ENCODE measurements at places on chromosomes 2 and 18.

- DNase-seq, result no peak
Observed at GRCh38 chr18:58572181-58572580, 56.7 kb downstream of the ALPK2 start.

DNA sequence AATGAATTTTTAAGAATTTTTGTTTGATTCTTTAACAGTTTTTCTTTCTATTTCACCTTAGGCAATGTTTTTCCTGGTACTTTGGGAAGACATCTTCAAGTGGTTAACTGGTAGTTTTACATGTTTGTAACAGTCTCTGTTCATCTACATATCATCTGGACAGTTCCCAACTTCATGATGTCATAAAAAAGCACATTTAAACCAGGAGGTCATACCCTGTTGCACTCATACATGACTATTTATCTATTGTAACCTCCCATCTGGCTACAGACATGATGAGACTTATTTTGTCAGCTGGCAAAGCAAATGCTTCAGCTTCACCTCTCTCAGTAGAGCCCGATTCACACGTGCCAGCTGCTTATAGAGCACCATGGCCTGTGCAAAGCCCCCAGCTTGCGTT, 99.8 kb upstream of the YPEL5 start:
- no peak for DNase-seq

- DNase-seq, result no peak
Observed at GRCh38 chr18:24396082-24396633, 1.5 kb downstream of the OSBPL1A start.

DNA sequence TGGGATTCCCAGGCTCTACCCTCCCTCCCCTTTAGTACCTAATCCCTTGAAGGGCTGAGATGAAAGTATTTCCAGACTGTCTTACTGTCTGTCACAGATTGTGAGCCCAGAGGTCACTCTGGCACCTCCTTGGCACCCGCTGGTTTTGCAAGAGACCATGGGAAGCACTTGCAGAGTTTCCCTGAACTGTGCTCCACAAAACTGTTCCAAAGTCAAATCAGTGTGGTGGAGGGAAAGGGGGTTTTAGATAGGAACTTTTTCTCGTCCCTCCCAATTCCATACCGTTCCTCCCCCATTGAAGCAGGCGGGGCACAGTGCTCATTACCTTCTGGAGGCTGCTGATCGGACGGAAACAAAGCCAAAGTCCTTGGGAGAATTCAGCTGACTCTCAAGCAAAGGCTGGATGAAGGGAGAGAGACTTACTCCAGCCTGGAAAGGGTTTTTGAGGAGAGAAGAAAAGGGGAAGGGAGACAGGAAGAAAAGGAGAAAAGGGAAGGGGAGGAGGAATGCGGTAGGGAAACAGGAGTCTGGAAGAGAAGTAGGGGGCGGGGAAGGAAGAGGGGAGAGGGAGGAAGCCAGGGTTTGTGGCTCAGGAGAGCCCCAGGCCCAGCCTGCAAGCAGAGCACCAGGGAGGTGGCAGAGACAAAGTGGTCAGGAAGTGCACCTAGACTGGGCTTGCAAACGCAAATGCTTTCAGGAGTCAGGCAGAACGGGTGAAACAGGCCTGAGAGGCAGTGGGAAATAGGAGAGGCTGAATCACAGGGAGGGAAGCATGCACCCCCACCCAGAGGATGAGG, 88.4 kb upstream of the SP3 start:
- DNase-seq, result no peak

DNA sequence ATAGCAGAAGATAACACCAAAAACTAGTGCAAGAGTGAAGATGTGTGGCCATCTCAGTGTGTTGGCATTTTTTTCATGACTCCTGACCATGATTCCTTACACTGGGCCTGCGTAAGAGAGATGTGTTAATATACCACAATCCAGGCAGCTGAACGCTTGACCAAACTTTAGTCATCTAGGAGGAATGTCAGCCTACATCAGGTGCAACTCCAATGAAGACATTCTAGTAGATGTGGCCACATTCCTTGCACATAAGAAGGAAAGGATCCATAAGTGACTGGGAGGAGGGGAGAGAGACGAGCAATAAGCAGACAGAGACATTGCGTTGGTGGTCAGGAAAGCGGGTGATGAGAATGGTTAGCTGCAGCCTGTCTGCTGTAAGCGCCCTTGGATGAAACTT, 42.6 kb downstream of the CYRIA start:
- no peak for DNase-seq

- no peak for DNase-seq
Observed at GRCh38 chr18:74718312-74718711, 120.6 kb downstream of the ZNF407 start.

- no peak for DNase-seq
Observed at GRCh38 chr2:197673606-197674005, 1.8 kb downstream of the RFTN2 start.

DNA sequence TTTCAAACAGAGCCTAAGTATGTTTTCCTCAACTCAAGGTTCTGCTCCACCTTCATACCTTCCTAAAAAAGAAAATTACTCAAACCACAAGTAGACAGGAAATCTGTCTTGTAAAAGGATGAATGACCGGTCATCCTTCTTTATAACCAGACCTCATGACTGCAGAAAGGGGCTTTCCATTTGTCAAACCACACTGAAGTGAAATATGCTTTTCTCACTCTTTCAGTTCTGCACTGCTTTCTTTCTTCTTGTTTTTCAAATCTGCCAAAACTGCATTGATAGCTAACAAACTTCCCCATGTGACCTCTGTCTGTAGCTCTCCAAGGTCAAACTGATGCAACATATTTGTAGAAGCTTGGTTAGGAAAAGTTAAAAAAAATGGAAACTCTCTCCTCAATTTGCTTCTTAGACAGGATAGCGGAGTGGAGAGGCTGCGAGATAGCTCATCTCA, 308.9 kb upstream of the CCDC68 start:
- DNase-seq, result peak; percentile 68

- DNase-seq, result no peak
Observed at GRCh38 chr18:49368161-49368875, 92.1 kb downstream of the DYM start.

- DNase-seq, result no peak
Observed at GRCh38 chr2:172847188-172847587, 111.5 kb downstream of the RAPGEF4 start.

DNA sequence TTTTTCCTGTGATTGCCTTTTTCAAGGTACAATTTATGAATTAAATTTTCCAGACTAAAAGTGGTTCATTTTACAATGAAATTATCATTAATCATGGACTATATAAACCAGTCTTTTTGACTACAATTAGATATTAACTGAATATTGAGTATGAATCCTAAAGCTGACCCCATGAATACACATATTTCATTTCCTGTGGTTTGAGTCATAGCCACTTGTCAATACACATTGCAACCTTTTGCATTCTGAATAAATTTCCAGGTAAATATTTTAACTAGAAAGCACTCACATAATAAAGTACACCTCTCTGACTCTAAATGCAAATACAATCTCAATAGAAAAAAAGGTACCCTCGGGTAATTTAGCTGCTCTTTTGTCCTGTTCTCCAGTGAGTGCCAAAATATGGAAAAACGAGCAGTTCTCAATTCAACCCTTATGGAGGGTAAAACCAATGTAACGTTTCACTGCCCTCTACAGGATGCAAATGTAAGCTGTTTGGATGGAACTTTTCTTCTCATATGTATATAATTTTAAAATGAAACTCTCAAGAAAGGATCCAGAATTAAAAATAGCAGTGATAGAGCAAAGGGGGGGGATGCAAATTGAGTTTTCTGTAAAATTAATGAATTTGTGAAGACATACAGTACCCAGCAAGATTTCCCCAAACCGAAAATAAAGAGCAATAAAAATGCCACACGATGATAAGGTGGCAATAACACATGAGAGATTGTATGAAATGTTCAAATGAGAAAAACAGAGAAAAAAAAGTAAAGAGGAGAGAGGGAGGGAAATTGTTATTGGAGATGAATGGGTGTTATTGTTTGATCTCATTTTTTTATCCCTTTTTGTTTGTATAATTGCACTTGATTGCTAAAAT, 1795.7 kb upstream of the PIK3C3 start:
- DNase-seq, result no peak

DNA sequence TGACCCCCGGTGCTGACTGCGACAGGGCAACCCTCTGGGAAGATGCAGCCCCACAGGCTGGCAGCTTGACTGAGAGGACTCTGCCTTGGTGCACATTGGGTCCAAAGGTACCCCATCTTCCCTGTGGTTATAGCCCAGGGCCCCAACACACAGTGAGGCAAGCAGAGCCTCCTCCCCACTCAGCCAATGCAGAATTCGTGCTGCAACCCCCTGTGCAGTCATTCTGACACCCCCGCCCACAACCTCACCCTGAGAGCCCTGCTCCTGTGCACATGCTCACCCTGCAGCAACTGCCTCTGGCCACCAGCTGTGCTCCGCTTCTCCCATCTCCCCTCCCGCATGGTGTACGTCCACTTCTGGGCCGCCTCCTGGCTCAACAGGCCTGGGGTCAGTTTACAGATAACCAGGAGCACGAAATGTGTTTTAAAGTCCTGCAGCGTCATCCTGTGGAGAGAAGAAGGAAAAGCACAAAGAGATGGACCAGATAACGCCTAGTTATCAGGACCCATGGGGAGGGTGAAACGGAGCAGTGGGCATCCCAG, 24.4 kb downstream of the CAPN14 start:
- no peak for DNase-seq

DNA sequence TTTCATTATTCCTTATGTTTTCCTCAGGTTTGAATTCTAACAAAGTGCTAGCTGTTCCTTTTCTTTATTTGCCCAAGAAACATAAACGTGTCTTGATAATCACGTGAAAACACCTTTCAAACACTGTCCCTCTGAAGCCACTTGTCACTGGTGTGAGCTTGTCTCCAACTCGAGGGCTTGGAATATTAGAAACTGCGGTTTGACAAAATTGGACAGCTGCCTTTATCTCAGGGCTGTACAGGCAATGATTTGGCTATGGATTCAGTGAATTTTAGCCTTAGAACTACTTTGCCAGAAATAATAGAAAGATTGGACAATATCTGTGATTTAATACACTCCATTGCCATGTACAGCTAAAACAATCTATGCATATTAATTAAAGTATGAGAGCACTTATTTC, 763.0 kb upstream of the ACVR2A start:
- no peak for DNase-seq

- DNase-seq, result no peak
Observed at GRCh38 chr2:105640246-105640645, 104.5 kb upstream of the NCK2 start.

DNA sequence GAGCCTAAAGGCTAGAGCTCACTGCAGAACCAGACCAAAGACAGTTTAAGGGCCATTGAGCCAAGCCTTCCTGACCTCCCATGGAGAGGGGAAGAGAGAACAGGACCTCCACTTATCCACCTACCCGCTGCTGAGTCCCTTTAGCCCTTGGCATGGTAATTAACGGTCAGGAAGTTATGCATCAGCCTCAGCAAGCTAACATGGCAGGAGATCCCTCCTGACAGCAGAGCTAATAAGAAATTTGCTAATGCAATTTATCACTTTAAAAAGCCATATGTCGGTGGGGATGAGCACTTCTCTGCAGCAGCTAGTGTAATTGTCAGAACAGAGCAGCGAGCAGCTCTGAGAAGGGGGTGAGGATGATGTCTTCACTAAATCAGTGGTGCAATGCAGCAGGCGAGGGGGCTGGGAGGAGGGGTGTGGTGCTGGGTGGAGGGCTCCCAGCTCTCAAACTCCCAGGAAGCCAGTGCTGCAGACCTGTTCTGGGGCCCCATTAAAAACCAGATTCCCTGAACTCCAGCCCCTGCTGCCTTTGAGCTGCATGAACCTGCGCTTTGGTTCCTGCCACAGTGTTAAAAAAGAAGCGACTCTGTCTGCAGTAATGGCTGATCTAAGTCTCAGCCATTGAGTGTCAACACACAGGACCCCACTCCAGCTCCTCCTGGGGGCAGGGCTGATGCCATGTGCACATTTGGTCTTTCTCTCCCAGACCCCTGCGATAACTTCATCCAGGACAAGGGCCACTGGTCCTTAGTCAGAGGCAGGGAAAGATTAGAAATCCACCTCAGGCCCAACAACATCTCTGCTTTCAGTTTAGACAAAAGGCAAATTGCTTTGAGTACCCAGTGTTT, 84.2 kb upstream of the STPG4 start:
- DNase-seq, result no peak

GRCh38 chr18:11944252-11944651, 36.1 kb upstream of the MPPE1 start:
- DNase-seq, result no peak

DNA sequence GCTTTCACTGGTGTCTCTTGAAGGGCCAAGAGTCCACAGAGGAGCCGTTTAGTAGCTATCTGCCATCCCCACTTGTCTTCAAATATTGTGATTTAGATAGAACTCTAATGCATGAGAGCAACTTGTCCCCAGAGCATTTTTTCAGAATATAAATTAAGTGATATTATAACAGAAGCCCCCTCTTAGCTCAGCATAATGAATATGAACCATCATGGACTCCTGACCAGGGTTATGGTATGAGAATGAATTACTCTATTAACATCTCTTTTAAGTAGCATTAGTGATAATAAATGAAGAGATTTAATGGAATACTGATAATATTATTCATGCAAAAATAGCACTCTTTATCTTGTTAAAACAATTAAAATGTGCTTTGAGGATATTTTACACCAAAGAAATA, 709.6 kb downstream of the GALR1 start:
- no peak for DNase-seq

- peak; percentile 71 for DNase-seq
Observed at GRCh38 chr2:20411361-20411894, 35.4 kb upstream of the RHOB start.

DNA sequence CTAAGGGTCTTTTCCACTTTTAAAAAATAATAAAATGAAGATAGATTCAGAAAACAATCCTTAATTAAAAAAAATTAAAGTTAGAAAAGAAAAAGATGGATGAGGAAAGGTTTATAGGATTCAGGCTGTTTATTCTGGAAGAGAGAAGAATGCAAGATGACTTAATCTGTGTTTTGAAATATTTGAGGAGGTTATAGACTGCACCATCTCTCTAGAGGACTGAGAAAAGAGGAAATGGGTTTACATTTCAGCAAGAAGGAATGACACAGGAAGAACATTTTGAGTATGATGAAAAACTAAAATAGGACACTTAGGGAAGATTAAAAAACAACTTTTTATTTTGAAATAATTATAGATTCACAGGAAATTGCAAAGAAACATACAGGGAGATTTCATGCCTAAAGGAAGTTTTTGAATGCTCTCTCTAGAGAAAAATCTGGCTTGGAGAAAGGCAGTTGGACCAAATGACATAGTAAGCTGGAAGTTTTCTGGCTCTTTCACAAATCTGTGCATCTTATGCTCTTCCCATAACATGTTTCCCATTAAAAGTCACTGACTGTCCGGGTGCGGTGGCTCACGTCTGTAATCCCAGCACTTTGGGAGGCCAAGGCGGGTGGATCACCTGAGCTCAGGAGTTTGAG, 75.0 kb downstream of the CERS6 start:
- DNase-seq, result peak; percentile 23

DNA sequence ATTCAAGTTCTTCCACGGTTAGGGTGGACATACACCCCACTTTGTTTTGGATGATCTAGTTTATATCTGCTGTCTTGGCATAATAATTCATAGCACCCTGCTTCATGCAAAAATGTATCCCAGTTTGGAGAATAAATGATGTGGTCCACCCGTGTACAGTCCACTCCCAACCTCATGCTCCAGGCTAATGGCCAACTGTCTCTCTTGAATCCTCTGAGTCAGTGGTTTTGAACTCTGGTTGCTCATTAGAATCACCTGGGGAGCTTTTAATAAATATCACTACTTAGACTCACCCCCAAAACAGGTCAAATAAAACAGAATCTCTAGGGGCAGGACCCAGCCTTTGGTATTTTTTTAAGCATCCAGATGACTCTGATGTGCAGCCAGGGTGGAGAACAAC, 78.5 kb downstream of the SDC1 start:
- no peak for DNase-seq

- no peak for DNase-seq
Observed at GRCh38 chr18:25231327-25231691, 120.7 kb downstream of the ZNF521 start.
